ENCODE measurements at places on chromosomes 16 and 17.

- DNase-seq, result no peak
Measured at GRCh38 chr16:28603381-28604185, 6.3 kb downstream of the SULT1A1 start.

DNA sequence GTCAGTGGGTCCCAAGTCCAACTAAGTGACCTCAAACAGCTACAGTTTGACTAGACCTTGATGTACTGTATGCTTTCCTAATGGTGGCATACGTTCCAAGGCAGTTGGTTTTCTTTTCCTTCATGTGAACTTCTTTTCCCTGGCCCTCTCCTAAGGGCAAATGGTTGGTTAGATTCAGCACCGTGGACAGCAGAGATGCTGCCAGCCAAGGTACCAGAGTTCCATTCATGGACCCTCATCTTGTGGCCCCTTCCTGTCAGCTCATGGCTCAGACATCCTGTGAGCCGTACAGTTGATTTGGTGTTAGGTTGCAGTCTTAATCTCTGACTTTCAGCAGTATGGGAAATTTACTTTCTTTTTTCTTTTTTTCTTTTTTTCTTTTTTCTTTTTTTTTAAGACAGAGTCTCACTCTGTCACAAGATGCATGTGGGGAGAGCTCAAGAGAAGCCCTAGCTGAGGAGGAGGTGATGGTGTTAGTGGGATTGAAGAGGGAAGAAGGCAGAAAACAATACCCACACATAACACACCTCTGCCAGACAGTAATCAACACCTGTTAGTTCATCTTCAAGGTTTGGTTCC, 122.4 kb downstream of the USP31 start:
- DNase-seq, result no peak

DNA sequence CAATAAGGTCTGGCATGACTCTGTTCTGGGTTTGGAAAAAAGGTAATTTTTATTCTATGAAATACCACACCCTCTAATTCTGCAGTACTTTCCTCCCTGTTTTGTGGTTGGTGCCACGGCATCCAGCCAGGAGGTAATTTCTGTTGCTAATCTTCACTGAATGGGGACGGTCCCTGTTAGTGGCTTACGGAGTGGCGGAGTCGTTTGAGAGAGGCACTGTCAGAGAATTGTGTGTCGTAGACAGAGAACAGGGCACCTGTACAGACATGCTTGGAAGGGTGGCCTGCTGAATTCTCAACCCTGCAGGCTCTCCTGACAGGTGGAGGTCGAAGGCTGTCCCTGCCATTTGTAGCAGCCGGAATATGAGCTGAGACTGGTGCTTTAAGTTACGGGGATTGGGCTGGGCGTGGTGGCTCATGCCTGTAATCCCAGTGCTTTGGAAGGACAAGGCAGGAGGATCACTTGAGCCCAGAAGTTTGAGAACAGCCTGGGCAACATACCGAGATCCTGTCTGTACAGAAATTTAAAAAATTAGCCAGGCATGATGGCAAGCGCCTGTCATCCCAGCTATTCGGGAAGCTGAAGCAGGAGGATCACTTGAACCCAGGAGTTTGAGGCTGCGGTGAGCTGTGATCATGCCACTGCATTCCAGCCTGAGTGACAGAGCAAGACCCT, 33.2 kb downstream of the EEF2K start:
- no peak for DNase-seq

DNA sequence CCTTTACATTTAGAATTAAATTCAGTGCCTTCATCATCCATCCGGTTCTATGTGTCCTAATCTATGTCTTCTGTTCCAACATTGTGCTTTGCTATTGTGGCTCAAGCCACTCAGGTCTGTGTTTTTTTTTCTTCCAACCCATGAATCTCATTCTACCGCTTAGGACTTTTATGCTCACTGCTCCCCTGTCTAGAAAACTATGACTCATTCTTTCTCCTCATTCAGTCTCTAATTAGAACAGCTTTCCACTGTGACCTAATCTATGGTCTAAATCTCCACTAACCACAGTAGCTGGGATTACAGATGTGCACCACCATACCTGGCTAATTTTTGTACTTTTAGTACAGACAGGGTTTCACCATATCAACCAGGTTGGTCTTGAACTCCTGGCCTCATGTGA, 418.7 kb downstream of the KCNJ2 start:
- no peak for DNase-seq

- DNase-seq, result no peak
Measured at GRCh38 chr17:33686171-33686570, 393.1 kb upstream of the ASIC2 start.

- DNase-seq, result no peak
Measured at GRCh38 chr17:73777131-73777449, 132.8 kb upstream of the SDK2 start.

- no peak for DNase-seq
Measured at GRCh38 chr16:47584464-47585225, 123.5 kb downstream of the PHKB start.

GRCh38 chr17:17445925-17446665, 30.7 kb upstream of the MED9 start:
- DNase-seq, result no peak

DNA sequence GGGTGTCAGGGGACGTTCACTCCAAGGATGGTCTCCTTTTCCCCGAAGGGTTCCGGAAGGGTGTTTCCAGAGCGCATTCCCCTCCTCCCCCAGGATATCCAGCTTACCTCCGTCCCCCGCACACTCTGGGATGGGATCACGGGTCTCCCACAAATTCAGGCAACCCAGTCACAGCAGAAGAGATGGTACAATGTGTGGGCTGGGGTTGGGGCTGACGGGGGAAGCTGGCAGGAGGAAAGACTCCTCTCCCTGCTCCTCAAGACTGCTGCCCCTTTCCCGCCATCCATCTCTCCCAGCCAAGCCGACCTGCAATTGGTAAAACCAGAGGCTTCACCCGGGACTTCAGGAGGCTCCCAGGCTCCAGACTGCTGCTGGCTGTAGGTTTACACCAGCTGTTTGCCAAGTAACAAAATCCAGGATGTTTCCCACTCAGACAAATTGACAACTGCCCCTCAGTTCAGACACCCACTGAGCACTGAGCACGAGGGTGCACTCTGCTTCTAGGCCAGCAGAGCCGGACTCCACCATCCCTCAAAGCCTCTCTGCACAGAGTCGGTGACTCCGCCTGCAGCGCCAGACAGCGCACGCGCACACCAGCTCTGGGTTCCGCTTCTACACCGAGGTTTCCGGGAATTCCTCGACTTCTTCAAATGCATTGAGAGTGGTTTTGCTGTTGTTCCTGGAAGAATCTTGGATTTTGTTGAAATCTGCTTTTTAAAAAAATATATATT, 37.7 kb downstream of the ASPA start:
- no peak for DNase-seq

- no peak for DNase-seq
Measured at GRCh38 chr17:73348018-73348828, 36.4 kb upstream of the CDC42EP4 start.

- DNase-seq, result no peak
Measured at GRCh38 chr17:81044428-81044763, 9.4 kb downstream of the BAIAP2 start.

DNA sequence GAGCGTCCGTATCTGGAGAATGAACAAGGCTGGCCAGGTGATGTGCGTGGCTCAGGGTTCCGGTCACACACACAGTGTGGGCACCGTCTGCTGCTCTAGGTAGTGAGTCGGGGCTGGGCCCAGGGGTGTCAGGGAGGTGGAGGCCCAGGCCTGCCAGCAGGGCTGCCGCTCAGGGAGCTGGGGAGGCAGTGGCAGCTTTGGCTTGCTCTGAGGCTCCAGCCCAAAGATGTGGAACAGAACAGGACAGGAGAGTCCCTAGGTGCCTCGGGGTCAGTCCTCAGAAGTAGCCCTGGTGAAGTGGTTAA, 4.3 kb downstream of the TBL3 start:
- DNase-seq, result no peak

DNA sequence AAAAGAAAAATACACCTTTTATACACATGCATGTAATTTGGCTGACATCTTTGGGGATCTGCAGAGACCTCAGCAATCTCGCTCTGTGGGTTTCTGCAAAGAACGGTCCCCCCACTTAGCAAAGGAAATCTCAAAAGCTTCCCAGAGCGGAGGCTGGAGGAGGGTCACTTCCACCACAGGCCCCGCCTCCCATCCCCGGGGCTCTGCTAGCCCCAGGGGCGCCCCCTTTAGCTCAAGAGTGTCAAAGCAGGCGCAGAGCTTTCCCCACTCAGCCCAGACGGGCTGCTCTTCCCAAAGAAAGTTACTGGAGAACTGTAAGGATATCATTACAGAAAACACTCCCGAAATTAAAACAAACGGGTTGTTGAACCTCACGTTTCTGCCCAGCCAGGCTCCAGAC, 11.4 kb downstream of the SLC13A5 start:
- DNase-seq, result no peak

DNA sequence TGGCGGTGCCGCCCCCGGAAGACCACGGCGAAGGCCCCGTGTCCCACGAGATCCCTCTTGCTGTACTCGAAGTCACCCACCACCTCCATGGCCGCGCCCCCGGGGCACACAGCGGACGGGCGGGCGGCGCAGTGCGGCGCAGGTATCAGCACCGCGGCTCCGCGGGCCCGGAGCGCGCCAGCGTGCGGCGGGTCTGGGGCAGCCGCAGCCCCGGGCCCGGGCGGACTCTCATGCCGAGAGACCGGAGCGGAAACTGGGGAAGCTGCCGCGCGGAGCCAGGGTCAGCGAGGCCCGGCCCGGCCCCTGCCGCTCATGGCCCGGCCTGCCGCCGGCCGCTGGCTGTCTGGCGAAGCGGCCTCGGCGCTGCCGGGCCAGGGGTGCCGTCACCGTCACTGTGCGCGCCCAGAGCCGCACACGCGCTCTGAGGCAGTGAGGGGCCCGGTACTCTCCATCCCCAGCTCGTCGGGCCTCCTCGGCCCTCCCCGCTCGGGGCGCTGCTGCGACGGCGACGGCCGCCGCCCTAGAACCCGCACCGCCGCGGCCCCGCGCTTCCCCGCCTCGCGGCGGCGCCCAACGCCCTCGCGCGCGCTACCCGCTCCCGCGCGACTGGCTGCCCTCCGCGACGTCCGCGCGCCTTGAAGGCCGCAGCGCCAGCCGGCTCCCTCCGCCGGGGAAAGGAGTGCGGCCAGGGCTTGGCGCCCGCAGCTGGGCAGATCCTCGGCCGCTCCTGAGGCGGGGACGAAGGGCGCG, at the start of gene ULK2:
Gene ULK2 (minus strand): TSS at position 608 of the 750 bp plus-strand sequence. CDS start 519 bp downstream, at position 89.
- no peak for DNase-seq

- no peak for DNase-seq
Measured at GRCh38 chr17:78485290-78486168, 91.7 kb downstream of the DNAH17 start.

GRCh38 chr16:12661656-12662172, 142.0 kb downstream of the CPPED1 start:
- no peak for DNase-seq

All from cortex of kidney (tissue), 1 donor.